Iris pigment epithelial cell (primary cell): ENCODE measurements at places on chromosomes 6 and 20.

DNA sequence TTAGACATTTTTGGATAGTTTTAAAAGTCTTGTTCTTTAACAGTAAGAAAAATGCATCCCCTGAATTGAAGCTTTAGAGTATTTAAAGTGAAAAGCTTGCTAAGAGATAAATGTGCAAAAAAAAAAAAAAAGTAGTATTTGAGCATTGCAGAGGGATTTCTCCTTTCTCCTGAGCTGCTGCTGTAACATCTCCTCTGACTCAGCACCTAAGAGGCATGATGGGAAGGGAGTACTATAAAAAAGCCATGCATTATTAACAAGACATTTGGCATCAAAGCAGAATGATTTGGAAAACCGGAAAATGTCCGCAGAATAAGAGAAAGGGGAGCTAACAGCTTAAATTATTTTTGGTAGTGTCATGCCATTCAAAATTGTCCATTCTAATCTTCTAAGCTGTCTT lies 27.9 kb downstream of the B4GALT5 start:
- peak; percentile 66 for DNase-seq

GRCh38 chr20:57899554-57899953 lies 189.7 kb upstream of the PMEPA1 start:
- no peak for DNase-seq

DNA sequence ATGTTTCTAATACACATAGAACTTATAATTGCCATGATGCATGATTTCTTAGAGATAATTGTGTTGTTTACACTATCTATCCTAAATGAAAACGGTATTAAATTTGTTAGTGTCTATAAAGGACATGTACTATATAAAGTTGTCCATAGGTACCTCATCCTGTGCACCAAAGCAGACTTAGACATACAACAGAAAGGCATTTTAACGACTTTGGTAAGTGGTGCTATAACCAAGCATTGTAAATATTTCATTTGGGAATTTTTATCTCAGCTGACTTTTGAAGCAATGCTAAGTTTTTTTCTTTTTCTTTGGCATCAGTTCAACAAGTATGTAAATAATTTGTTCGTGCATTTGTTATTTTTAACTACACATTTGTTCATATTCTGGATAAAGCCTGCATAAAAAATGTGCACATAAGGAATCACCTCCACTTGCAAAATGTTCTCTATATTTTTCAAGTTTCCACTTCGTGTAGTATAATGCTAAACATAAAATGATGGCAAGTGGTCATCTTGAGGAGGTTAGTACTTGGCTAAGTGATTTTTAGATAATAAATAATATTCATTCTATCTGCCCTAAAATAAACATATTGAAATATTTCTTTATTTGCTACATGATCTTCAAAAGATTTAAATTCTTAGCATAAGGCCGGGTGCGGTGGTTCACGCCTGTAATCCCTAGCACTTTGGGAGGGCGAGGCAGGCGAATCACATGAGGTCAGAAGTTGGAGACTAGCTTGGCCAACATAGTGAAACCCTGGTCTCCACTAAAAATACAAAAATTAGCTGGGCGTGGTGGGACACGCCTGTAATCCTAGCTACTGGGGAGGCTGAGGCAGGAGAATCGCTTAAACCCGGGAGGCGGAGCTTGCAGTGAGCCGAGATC lies 6.3 kb upstream of the GJA1 start:
- DNase-seq, result no peak

- no peak for DNase-seq
Measured at GRCh38 chr20:20831794-20832193, 119.3 kb upstream of the RALGAPA2 start.
